Stimulated activated CD4-positive, alpha-beta T cell treated with anti-CD3 and anti-CD28 coated beads, Interleukin-1b, Interleukin-23, amount 100 ng/mL, for 1 hour (primary cell): ENCODE measurements at places on chromosomes 16 and 17.

DNA sequence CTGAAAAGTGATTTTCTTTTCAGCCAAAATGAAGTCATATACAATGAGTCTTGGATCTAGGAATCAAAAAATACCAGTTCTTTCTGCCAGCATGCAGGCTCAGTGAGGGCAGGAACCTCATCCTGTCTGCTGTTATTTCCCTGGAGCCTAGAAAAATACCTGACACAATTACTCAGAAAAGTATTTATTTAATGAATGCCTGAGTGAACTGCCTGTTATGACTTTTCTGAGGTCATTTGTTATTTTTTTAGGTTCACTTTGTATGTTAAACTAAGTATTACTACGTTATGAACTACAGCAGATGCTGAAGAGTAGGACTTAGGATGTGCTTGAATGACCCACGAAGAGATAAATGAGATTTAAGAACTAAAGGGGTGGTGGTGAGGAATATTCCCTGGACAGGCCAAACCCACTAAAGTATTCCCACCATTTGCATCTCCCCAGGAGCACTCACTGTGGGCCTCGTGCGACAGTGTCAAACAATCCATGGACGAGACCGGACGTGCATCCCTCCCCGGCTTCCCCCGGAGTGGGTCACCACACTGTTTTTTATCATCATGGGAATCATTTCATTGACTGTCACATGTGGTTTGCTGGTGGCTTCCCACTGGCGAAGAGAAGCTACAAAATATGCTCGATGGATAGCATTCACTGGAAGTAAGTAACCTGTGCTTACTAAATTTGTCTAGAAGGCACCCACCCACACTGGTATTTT is 17.1 kb upstream of the VWA3A start:
- no peak for DNase-seq

- DNase-seq: no peak
Observed at GRCh38 chr17:1779571-1780131, 17.8 kb downstream of the SERPINF1 start.

GRCh38 chr16:89785523-89786155 is 30.8 kb downstream of the FANCA start:
- DNase-seq: no peak

DNA sequence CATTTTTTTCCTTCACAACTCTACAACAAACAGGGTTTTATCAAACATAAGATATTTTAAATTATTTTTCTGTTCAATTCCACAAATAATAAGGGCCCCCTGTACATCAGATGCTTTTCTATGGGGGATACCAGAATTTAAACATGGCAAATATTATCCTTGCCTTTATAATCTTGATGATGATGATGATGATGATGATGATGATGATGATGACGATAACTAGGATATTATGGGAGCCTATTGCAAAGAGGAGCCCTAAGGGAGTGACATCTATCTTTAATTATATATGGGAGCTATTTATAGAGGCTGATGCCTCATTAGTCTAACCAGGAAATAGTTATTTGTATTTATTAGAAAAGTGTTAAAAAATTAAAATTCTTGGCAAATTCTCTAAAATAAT is 6.8 kb downstream of the MEIOC start:
- DNase-seq: no peak
